ENCODE measurements at places on chromosomes 12 and 14.

GRCh38 chr12:29691161-29691854, 92.4 kb downstream of the TMTC1 start:
- peak; percentile 66 for DNase-seq

DNA sequence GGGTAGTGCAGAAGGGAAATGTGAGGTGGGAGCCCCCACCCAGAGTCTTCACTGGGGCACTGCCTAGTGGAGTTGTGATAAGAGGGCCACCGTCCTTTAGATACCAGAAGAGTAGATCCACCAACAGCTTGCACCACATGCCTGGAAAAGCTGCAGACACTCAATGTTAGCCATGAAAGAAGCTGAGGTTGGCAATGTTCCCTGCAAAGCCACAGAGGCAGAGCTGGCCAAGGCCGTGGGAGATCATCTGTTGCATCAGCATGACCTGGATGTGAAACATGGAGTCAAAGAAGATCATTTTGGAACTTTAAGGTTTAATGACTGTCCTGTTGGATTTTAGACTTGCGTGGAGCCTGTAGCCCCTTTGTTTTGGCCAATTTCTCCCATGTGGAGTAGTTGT, 468.4 kb upstream of the FOXG1 start:
- no peak for DNase-seq

DNA sequence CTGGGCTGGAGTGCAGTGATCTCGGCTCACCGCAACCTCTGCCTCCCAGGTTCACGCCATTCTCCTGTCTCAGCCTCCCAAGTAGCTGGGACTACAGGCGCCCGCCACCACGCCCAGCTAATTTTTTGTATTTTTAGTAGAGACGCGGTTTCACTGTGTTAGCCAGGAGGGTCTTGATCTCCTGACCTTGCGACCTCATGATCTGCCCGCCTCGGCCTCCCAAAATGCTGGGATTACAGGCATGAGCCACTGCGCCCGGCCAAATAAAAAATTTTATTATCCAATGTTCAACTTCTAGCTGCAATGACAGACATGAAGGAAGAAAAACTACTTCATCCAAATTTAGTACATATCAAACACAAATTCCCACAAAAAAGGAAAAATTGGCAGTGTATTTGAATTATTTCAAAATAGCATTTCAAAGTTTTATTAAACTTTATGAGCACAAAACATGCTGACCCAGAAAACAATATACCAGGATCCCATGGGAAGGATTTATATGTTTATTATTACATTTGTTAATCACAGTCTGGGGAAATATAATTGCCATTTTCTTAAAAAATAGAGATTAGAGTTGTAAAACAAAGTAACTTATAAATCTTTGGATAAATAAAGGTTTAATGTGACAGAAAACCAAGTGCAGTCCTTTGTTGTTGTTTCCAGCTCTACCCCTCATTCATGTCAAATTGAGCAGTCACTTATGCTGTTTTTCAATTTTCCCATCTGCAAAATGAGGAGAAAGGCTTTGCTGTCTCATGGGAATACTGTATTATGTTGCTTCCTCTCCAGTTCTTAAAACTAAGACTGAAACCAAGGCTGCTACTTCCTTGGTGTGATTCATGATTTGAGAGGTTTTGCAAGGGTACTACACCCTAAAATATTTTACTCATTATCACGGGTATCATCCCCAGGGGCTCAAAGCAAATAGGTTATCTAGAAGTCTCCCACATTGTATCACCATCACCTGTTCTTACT, 155.2 kb upstream of the AVPR1A start:
- DNase-seq: no peak

DNA sequence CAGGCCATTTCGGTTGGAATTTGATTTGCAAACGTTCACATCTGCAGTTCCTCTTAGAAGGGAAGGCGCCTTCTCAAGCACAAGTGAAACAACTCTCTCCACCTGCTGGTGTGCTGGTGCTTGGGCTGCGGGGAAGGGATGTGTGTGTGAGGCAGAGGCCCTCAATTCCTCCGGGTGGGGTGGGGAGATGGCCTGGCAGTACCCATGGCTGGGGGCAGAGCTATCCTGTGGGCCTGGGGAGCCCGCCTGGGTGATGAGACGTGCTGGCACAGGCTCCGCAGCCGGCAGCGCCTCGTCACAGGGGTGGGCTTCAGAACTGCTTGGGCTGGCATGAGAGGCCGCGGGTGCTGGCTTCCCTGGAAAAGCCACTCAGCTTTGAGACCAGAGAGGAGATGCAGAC, 28.9 kb upstream of the TDRD9 start:
- DNase-seq: peak; percentile 42
